ENCODE measurements at places on chromosomes 4 and X. TPM values are rescaled to one million over a fixed set of nuclear protein-coding genes. Genes with fewer than 3 reads are reported as not detected.
A peak's percentile ranks its signal among the peaks of the same experiment; 100 is the strongest.

GRCh38 chrX:16869393-16870094, 618 bp downstream of the RBBP7 start:
- peak; percentile 54 for DNase-seq

DNA sequence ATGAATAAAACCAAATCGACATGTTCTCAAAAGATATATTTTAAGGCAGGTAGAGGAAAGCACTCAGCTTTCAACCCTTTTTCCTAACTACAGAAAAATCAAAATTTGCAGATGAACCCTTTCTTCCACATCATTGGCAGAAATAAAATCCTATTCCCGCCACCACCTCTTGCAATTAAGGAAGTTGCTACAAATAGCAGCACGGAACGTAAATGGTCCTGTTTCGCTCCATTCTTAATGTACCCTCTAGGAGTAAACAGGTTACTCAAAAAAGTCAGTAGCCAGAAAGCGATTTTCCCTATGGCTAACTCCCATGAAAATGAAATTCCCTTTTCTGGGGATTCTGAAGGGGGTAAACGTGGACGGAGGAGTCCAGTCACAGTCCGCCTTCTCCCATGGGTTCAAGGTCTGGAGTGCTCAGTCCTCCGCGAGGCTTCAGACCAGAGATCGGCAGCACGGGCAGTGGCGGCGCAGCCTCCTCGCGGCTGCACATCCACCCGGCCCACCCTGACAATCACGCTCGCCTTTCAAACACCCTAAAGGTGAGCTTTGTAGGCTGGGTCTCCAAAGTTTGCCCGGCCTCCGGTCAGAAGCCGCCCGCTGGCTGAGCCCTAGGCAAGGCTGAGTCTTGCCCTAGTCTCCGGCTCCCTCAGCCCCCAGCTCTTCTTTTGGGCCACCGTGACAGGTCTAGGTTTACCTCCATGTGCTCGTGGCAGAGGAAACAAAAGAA, 1.8 kb downstream of the ATP11C start:
- peak; percentile 8 for DNase-seq

- DNase-seq, result no peak
Observed at GRCh38 chr4:159269956-159270355, 167.1 kb downstream of the RAPGEF2 start.

The PNCK gene
- total RNA-seq, result 9.4 TPM

- DNase-seq, result no peak
Observed at GRCh38 chr4:29571322-29571721, 1148.8 kb upstream of the PCDH7 start.

The GK gene
- total RNA-seq, result 16.9 TPM

DNA sequence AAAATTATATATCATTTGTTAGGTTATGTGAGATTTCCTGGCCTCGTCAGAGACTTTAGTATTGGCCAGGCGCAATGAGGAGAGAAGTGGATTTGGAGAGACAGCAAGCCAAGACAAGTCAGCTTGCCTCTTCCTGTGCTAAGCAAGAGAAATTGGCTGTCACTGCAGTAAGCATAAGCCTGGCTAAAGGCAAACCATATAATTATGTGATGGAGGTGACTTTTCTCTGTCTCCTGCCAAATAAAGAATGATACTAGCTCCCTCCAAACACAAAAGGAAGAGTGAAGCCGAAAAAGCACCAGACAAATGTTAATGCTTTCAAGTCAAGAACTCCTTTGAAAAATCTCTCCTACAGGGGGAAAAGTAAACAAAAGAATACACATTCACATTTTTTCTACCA, 2246.0 kb downstream of the ARAP2 start:
- DNase-seq, result no peak

The SULT1B1 gene
- not detected for total RNA-seq

The SLC25A43 gene
- total RNA-seq, result 6.9 TPM

GRCh38 chr4:151792995-151793394, 32.2 kb upstream of the GATB start:
- no peak for DNase-seq

DNA sequence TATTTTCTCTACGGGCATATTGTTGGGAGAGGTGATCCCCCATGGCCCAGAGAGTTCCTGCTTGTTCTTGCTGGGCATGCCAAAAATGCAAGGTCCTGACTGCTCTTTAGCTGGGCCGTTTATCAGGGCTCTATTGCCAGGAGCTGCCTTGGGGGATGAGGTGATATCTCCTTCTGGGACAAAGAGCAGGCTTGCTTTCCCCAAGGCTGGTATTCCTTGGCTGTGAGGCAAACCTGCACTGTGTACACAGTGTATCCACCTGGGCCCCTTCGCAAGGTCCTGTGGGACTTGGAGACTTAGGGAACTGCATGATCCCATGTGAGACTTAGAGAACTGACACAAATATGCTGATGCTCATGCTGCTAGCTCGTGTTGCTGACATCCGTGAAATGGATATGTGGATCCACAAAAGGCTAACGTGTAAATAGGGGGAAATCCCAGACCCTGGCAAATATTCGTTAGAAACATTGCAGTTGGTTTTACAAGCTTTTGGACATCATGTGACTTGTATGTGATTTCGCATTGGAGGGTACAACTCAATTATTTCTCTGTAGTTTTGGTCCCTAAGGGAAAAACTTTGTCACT, 24.4 kb upstream of the ZFX start:
- DNase-seq, result no peak

The GABRQ gene
- total RNA-seq, result 0.84 TPM

- DNase-seq, result no peak
Observed at GRCh38 chr4:150884625-150885024, 130.5 kb downstream of the LRBA start.

GRCh38 chrX:91331476-91331875, 103.2 kb upstream of the PABPC5 start:
- DNase-seq, result no peak

The UNC5C gene
- total RNA-seq, result 6.5 TPM

The PTTG2 gene
- total RNA-seq, result not detected

DNA sequence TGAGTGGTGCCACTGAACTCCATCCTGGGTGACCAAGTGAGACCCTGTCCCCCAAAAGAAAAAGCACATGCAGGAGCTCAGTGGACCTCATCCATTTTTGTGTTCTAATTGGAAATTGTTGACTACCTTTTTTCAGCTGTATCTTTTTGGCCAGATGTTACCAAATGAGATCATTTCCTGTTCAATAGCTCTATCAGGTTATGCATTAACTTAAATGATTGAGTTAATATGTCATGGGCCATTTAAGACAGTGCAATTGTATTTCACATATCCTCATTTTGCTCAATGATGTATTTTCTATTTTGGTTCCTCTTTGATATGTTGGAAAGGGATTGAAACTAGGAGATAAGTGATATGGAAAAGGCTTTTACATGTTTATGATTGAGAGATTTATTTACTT, 26.2 kb upstream of the RHOH start:
- no peak for DNase-seq

The PCDH7 gene
- total RNA-seq, result 8.0 TPM

GRCh38 chr4:24105327-24106038, 215.6 kb upstream of the PPARGC1A start:
- DNase-seq, result no peak

- DNase-seq, result no peak
Observed at GRCh38 chr4:76277667-76278066, 26.1 kb downstream of the FAM47E start.

GRCh38 chr4:15690020-15690809, 8.6 kb downstream of the FAM200B start:
- DNase-seq, result no peak

DNA sequence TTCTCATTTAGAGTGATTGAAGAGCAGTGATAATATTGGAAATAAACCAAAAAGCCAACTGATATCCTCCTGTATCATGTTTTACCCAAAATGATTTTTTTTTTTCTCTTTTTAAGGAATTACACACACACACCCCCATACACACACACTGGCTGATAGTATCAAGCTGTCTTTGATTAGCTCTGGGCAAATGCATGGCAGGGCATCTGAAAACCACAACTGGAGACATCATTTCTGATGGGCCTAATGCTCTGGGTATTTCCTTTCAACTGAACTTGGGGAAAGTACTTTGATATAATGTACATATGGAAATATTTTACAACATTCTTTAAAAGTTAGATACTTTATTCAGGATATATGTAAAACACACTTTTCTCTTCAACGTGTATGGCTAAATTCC, 14.2 kb upstream of the OSTC start:
- DNase-seq, result no peak

The GPR50 gene
- 4.4 TPM for total RNA-seq

GRCh38 chrX:150759568-150760416, 66.6 kb downstream of the MTMR1 start:
- no peak for DNase-seq

DNA sequence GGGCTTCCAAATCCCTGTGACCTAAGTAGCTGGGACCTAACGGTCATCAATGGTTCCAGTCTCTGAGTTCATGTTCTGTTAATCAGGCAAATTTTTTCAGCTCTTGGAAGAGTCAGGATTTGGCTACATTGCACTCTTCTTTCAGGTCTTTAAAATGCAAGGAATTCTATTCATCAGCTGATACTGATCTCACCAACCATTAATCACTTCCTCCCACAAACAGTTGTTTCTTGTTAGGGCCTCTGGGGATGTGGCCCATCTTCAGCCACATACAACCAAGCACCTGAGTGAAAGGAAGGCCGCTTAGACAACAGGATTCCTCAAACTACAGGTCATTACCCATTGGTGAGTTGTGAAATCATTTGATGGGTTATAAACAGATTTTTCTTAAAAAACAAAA, 71.7 kb downstream of the FANCB start:
- no peak for DNase-seq

GRCh38 chr4:6207602-6208001, 7.3 kb upstream of the JAKMIP1 start:
- no peak for DNase-seq

DNA sequence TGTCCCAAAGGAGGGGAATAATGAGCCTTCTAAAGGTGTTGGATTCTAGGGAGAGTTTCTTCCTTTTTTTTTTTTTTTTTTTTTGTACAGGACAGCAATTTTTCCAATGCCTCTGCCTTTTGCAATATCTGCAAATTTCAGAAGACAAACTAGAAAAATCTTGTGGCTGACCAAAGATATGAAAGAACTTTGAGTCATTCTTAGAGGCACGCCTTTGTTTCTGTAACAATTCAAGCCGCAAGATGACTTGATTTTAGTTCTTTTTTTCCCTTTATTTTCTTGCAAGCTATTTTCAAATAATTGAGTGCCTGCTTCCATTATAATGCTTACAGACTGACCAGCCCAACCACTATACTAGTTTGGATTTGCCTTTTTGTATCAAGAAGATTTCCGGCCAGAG, 47.6 kb upstream of the UXT start:
- no peak for DNase-seq

GRCh38 chrX:68647156-68647957, at the start of gene STARD8:
STARD8 (plus strand) TSS chrX:68647666; CDS start chrX:68647883, 217 bp downstream.
- DNase-seq, result peak; percentile 12

GRCh38 chr4:185734214-185734613, 77.8 kb downstream of the SORBS2 start:
- DNase-seq, result no peak

- DNase-seq, result no peak
Observed at GRCh38 chr4:152115118-152115517, 354.3 kb upstream of the GATB start.

The MEPE gene
- total RNA-seq, result not detected

The XAGE1B gene
- not detected for total RNA-seq

The INPP4B gene
- 7.0 TPM for total RNA-seq

DNA sequence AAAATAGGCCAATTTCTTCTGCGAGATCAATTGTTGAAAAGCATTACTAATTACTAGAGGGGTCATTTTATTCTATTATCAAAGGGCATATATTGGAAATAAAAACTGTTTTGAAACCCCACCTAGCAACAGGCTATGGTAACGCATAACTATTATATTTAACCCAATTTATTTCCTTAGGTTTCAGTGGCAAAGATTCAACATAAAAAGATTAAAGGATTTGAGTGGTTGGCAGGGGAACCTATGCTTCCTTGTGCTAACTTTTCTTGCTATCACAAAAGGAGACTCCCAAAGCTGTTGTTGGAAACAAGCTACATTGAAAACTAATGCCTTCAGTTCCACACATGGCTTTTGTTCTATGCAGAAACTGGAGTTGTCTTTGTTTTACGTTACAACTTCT, 166.9 kb upstream of the KLF3 start:
- DNase-seq, result no peak

GRCh38 chr4:55386073-55386472, 9.7 kb upstream of the TMEM165 start:
- DNase-seq, result no peak

The CFI gene
- total RNA-seq, result not detected

DNA sequence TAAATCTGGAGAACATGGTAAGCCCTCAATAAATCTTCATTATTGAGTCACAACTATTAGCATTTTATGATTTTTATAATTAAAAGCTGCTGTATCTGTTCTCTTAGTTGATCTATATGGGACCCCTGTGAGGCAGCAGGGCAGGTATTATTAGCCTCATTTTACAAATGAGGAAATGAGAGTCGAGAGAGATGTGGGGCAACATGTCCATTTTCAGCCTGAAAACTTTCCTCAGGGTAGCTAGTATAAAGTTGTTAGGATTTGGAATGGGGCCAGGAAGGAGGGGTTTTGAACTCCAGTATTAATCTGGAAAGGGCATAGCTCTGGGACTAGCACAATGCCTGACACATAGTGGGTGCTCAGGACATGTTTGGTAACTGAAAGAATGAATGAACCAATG, 191.7 kb upstream of the GPC4 start:
- DNase-seq, result no peak

DNA sequence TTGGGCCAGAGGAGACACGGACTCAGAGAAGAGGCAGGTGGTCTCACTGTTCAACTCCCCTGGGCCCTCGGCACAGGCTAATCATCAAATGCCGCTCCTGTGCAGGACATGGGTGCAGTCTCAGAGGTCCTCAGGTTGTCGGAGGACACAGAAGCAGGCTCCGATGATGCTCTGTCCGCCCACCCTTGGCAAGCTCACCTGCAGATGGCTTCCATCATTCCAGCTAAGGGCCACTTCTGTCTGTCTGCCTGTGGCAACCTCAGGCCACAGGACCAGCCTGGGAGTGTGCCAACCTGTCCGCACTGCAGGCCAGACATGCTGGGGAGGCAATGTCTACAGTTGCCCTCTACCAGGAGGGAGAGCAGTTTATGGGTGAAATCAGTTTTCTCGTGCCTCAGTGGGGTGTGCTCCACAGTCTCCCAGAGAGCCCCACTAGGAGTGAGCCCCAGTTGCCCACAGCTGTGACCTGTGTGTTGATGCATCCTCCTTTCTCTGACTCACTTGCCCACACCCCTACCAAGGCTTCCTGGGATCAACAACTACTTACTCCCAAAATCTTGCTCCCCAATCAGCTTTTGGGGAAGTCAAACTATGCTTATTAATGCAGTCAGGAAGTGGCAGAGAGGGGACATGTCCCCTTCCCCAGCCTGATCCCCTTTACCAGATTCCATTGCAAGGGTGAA, 55.9 kb downstream of the HTRA3 start:
- no peak for DNase-seq

- DNase-seq, result no peak
Observed at GRCh38 chr4:82371497-82371896, 2.3 kb downstream of the HNRNPD start.

The ZXDB gene
- 6.8 TPM for total RNA-seq

The SORCS2 gene
- 1.2 TPM for total RNA-seq

DNA sequence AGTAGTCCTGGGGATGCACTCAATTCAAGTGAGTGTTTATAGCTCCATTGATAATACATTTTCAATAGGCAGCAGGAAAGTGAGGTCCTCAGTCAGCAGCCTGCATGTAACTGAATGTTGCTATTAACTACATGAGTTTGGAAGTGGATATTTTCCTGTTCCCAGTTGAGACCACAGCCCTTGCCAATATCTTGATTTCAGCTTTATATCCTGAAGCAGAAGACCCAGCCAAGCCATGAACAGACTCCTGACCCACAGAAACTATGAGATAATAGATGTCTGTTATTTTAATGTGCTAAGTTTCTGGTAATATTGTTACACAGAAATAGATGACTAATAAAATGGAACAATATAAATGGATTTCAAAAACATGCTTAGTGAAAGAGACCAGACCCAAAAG, 63.7 kb downstream of the VSIG4 start:
- no peak for DNase-seq

The DCAF8L1 gene
- total RNA-seq, result not detected

The TAF7L gene
- total RNA-seq, result 0.19 TPM

All from neural crest cell (in vitro differentiated cells).